Stomach (tissue), 19 donors: ENCODE measurements at places on chromosomes 2 and 18. TPM values are rescaled to one million over a fixed set of nuclear protein-coding genes. Genes with fewer than 3 reads are reported as not detected.

RAB17 gene
- total RNA-seq: 187 TPM

GKN1 gene
- total RNA-seq: 7,706 TPM

UGT1A8 gene
- total RNA-seq: not detected

FLACC1 gene
- not detected for total RNA-seq

- no peak for DNase-seq
These were observed 20.1 kb upstream of the TNP1 start for GRCh38 chr2:216879727-216880508.

DNA sequence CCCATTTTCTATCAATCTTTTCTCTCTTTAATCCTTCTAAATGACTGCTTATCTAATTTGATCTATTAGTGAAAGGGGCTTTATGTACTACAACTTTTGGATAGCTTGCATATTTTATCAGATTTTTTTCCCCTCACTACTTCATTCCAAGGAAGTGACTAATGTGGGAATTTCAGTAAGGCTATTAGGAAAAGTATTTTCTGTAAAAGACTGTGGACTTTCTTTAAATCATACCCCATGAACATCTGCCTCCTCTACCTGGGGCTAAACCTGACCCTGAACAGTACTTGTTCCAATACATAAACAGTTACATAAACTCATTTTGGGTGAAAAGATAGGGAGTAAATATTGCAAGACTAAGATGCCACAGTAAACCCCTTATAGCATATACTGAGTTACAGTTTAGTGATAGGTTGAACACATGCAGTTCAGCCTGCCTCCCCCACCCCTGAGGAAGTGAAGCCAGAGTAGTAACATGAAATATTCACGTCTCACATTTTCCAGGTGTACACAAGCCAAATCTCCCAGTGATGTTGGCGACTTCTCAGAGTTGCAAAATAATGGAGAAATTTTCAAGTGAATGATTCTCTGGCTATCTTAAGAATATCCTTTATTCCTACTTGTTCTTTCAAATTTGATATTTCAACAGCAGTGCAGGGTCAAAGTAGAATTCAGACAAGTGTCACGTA is 590.9 kb upstream of the ZEB2 start:
- no peak for DNase-seq

DNA sequence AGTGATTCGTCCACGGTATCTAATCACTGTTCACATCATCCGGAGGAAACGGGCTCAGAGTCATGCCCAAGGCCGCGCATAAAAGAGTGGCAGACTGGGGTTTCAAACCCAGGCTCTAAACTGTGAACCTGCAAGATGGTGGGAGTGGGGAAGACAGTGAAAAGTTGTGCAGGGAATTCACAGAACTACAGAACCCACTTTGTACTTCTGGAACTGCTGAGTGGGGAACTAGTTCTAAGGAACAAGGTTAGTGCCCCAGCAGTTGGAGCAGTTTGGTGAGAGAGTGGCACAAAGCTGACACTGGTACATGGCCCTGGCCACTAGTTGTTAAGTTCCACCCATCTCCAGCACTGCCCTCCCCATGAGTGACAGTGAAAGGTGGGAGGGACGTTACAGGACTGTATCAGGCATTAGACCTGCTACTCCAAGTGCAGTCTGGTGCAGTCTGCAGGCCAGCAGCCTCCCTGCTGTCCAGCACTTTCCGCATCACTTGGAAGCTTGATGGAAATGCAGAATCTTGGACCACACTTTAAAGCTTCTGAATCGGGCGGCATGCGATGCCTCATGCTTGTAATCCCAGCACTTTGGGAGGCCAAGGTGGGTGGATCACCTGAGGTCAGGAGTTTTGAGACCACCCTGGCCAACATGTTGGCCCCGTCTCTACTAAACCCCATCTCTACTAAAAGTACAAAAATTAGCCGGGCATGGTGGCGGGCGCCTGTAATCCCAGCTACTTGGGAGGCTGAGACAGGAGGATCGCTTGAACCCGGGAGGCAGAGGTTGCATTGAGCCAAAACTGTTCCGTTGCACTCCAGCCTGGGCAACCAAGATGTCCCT is 47.3 kb downstream of the C2orf42 start:
- peak; percentile 60 for DNase-seq

GRCh38 chr2:160364364-160364763 is 129.2 kb downstream of the RBMS1 start:
- DNase-seq: no peak

DNA sequence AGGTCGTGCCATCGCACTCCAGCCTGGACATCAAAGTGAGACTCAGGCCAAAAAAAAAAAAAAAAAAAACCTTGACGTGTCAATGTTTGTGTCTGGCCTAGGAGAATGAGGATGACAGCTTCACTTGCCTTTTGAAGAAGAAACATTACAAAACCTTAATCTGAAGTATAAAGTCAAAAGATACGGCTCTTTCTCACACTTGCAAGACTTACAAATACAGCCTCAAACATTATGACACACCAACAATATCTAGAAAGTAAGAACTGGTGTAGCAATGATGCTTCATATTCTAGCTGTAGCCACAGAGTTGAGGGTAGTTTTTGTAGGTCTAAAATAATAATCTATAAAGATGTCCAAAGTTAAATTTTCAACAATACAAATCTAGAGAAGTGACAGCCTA is 25.5 kb downstream of the MPPE1 start:
- DNase-seq: no peak

- no peak for DNase-seq
These were observed 32.2 kb upstream of the ST8SIA5 start for GRCh38 chr18:46789088-46789487.

GRCh38 chr18:75216911-75217689 is 6.5 kb downstream of the TSHZ1 start:
- no peak for DNase-seq
